K562 (cell line): ENCODE measurements at places on chromosomes 7 and 10. TPM values are rescaled to one million over a fixed set of nuclear protein-coding genes. Genes with fewer than 3 reads are reported as not detected.

The VIPR2 gene
- 0.04 TPM in 1 of 2 replicates, not detected in the other for total RNA-seq

The SPDYE1 gene
- not detected in 2 replicates for total RNA-seq

The AOC1 gene
- not detected in 2 replicates for total RNA-seq

The COL17A1 gene
- total RNA-seq: 0.29 TPM in 1 of 2 replicates, not detected in the other

The RAB18 gene
- total RNA-seq: 32.5 and 37.4 TPM in 2 replicates

The AKR1D1 gene
- total RNA-seq: not detected in 2 replicates

The CYP2C8 gene
- total RNA-seq: 0.16 and 0.49 TPM in 2 replicates

The ASZ1 gene
- total RNA-seq: not detected in 2 replicates

The LDB1 gene
- total RNA-seq: 120 and 136 TPM in 2 replicates

The OR2A12 gene
- not detected in 2 replicates for total RNA-seq

The CALML5 gene
- total RNA-seq: not detected in 2 replicates
